ENCODE measurements at places on chromosomes 3 and 15. TPM values are rescaled to one million over a fixed set of nuclear protein-coding genes. Genes with fewer than 3 reads are reported as not detected.
A peak's percentile ranks its signal among the peaks of the same experiment; 100 is the strongest.

DNA sequence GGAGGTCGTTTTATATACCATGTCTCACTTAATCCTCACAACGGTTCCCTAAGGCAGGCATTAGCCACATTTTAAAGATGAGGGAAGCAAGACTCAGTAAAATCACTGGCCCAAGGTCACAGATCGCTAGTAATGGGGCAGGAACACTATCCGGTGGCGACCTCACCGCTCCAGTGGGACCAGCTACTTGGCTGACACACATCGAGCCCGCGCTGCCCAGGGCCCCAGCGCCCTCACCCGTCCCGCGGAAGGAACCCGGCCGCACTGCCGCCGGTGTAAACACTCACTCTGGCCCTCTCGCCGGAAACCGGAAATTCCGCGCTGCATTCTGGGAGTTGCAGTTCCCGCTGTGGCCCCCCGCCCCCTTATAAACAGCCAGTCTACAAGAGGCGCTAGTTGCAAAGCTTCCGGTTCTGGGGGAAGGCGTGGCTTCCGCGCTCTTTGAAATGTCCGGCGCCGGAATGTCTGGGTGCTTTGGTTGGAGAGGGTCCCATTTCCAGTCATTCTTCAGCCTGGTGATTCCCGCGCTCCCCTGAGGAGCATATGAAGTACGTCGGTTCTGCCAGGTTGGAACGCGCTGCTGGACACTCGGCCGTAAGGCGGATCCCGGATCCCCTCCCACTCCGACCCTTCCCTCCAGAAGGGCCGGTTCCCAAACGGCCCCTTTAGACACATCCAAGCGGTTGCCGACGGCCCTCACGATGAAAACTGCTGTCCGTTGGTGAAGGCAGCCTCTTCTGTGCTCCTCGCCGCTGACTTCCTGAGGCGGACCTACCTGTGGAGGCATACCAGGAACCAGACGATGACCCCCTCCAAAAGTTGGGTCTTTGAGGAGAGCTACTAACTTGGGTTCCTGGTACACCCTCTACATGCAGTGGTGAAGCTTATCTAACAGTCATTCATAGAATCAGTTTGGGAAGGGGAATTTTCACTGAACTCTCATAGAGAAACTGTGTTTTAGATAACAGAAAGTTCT lies at the start of gene UBL7:
TSS of gene UBL7 (minus strand) at position 290 of the 976 bp plus-strand sequence. CDS start 2,293 bp downstream, outside the sequence.
- peak; percentile 94 for DNase-seq

- DNase-seq, result no peak
Measured at GRCh38 chr3:10937141-10937825, 55.3 kb upstream of the SLC6A1 start.

GRCh38 chr3:38507120-38507519 lies 11.0 kb downstream of the EXOG start:
- DNase-seq, result no peak

GRCh38 chr3:95277613-95278012 lies 1214.8 kb downstream of the NSUN3 start:
- no peak for DNase-seq

DNA sequence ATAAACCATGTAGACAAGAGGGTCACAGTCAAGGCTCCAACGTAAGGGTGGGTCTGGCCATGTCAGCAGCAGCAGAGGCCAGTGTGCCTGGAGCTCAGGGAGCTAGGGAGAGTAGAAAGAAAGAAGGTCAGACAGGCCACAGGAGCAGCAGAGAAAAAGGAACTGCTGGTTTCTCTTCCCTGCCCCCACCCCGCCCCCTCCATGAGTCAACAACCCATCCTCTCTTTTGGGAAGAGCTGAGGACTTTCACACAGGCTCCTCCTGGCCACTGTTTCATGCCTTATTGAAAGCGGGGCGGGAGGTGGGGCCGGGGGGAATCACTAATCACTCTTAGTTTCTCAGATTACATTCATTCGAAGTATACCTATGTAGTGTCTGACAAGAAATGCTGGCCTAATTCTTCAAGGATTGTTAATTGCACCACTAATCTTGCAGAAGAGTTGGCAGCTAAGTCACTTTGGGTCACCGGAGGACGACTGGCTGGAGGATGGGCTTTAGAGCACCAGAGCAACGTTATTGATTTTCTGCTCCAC lies 9.1 kb upstream of the SCG3 start:
- no peak for DNase-seq

DNA sequence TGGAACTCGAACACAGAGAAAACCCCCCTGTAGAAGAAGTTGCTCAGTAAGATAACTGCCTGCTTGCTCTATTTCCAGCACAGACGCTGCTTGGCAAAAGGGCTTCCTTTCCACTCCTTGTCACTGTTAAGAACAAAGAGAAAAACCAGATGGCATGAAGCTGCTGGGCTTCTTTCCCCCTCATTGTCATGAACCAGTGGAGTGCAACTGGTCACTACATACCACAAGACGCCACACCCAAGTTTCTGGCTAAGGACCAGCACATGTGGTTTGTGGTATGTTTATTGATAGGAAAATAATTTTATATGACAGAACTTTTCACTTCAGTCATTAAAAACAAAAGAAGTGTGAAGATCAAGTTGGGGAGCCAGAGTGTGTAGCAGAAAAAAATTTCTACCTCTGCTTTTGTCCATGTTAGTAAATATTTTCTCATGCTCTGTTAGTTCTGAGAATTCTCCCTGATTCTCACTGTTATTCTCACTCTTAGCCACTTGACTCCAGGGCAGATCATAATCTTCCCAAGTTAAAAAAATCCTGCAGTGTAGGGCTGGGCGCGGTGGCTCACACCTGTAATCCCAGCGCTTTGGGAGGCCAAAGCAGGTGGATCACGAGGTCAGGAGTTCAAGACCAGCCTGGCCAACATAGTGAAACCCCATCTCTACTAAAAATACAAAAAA lies 37.9 kb downstream of the CLK3 start:
- no peak for DNase-seq

- DNase-seq, result peak; percentile 82
Measured at GRCh38 chr3:158659454-158660237, 12.8 kb downstream of the LXN start.

DNA sequence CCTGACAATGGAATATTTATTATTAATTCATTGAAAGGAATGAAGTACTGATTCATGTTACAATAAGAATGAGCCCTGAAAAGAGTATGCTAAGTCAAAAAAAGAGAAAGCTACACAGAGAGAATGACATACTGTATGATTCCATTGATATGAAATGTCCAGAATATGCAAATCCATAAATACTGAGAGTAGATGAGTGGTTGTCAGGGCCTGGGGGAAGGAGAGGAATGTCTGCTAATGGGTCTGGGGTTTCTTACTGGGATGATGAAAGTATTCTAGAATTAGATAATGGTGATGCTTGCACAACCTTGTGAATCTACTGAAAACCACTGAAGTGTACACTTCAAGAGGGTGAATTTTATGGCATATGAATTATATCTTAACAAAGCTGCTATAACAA lies 79.9 kb upstream of the HACD2 start:
- no peak for DNase-seq

GRCh38 chr3:150407051-150407807 lies 869 bp upstream of the TSC22D2 start:
- no peak for DNase-seq

- DNase-seq, result no peak
Measured at GRCh38 chr15:50044904-50045303, 74.1 kb downstream of the ATP8B4 start.

DNA sequence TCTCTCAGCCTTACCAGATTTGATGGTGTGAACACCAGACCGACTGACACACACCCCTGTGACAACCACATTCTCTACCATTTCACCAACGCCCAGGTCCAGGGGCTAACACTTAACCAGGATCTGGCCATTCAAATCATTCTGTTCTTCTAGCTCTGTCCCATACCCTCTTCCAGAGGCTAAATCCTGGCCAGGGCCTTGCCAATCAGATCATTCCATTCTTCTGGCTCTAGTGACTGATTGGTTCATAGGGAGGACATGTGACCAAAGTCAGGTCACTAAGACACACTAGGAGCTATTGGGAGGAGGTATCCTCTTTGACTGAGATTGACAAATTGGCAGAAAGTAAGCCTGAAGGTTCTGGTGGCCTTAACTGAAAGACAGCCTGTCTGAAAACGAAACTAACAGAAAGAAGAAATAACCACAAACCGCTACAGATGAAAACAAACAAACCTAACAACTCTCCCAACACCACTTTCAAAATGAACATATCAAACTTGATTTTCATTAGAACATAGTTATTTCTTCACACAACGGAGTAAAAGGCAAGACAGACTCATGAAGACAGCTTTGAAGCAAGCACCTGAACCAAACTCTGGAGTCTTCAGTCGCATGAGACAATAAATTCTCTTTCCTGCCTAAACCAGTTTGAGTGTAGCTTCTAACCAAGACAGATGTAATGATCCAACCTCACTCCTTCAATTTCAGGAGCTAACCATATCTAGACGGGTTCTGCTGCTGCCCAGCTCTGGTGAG lies 68.5 kb downstream of the TRANK1 start:
- no peak for DNase-seq

- DNase-seq, result no peak
Measured at GRCh38 chr15:39270934-39271333, 309.9 kb upstream of the THBS1 start.

GRCh38 chr15:75025548-75026260 lies 2.3 kb downstream of the PPCDC start:
- DNase-seq, result no peak

GRCh38 chr3:58176185-58176530 lies 34.6 kb downstream of the DNASE1L3 start:
- DNase-seq, result no peak

GRCh38 chr15:31403096-31403495 lies 76.5 kb downstream of the KLF13 start:
- DNase-seq, result no peak

GRCh38 chr3:13951184-13951583 lies 71.3 kb upstream of the WNT7A start:
- no peak for DNase-seq

- DNase-seq, result no peak
Measured at GRCh38 chr3:46607603-46608028, 4.7 kb upstream of the FAM240A start.

GRCh38 chr3:43905157-43905556 lies 214.4 kb downstream of the ABHD5 start:
- DNase-seq, result no peak

DNA sequence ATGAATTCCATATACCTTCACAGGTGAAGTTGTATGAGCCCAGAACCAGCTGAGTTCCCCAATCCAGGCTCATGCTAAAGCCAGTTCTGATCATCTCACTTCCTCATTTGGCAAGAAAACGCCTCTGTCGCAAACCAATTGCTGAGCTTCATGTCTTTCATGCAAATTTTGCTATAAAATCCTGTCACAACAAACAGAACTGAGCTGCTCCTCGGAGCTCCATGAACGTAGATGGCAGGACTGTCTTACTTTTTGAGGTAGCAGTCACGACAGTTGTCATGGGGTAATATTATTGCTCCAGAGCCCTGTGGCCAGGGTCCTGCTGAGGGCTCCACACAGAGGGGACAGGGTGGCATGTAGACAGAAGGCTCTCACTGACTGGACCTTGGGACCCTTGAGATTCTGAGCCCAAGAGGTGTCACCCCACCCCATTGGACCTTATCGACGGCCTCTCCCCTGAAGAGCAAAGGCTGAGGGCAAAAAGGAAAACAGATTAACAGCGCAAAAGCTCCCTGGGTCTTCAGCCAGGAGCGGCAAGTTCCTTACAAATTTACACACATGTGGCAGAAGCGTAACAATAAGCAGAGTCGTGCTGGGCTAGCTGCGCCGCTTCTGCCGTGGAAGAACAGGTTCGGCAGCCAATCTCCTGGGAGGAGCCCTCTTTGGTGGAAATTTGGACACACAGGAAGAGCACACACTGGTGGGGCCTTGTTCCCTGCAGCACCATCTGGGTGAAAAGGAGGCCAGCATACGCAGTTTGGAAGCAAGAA lies 249.2 kb downstream of the OPA1 start:
- no peak for DNase-seq

DNA sequence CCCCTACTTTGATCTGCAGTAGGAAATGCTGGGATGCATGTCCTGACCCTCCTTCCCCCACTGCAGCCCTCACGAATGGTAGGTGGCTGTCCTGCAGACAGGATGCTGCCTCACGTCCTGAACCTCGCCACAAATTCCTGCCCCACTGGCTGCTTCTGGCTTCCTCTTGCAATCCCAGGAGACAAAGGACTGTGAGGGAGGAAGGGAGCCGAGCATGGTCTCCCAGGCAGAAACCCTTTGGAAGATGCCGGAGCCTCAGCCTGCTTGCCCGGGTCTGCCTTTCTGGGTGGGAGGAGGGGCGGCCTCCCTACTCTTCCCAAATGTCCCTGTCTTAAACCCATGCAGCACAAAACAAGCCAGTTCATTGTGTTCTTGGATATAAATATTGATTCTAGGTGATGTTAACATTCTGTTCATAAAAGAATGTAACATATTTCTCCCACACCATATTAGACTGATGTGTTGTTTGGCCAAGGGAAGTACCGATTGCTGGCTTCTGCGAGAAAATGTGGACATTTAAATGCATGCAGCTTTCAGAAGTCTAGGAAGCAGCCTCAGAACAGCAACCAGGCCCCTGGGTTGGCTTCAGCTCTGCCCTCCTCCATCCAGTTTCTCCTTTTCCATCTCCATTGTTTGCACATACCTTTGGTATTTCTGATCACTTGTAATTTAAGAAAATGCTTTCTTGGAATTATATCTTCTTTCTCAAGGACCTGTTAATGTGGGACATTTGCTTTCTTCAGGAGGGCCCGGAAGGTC lies 75.3 kb downstream of the HMG20A start:
- DNase-seq, result no peak

DNA sequence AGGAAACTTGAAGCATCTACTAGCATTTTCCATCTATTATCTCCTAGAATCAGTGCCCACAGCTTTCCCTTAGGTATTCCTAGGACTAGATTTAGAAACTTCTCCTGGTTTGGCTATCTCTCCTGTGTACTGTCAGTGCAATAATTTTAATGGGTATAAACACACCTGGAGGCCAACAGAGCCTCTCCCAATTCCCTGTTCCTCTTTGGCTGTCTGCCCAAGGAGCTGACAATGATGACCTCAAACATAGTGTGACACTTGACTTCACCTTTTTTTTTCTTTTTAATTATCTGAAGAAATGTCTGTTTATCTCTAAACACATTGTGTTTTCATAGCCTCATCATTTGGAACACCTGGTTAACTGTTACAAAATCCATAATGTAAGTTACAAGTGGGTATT lies 754.5 kb upstream of the ALCAM start:
- DNase-seq, result no peak

The MINAR1 gene
- 0.21 TPM for total RNA-seq

The GOLGA6D gene
- total RNA-seq, result not detected

The CAMK2N2 gene
- total RNA-seq, result not detected

The REC114 gene
- total RNA-seq, result not detected

The FAM107A gene
- 147 TPM for total RNA-seq

The MEIS2 gene
- total RNA-seq, result 9.4 TPM

The GNAT1 gene
- not detected for total RNA-seq

The HES1 gene
- 34.7 TPM for total RNA-seq

The TNNC1 gene
- total RNA-seq, result 235 TPM

The SLITRK3 gene
- not detected for total RNA-seq

The SNX22 gene
- total RNA-seq, result 1.2 TPM

The SLC9C1 gene
- not detected for total RNA-seq

The SH3BP5 gene
- total RNA-seq, result 108 TPM

The EPB42 gene
- not detected for total RNA-seq

The PLSCR2 gene
- total RNA-seq, result not detected

The ACOX2 gene
- total RNA-seq, result 29.1 TPM

The TMCO5A gene
- total RNA-seq, result not detected

The EFL1 gene
- 5.3 TPM for total RNA-seq
